Kidney (tissue), 22 donors: ENCODE measurements at places on chromosomes 11 and 22. TPM values are rescaled to one million over a fixed set of nuclear protein-coding genes. Genes with fewer than 3 reads are reported as not detected.

GRCh38 chr11:63517156-63517555, 11.3 kb downstream of the LGALS12 start:
- no peak for DNase-seq

GRCh38 chr22:38067028-38067415, 9.8 kb downstream of the PICK1 start:
- DNase-seq = no peak

DNA sequence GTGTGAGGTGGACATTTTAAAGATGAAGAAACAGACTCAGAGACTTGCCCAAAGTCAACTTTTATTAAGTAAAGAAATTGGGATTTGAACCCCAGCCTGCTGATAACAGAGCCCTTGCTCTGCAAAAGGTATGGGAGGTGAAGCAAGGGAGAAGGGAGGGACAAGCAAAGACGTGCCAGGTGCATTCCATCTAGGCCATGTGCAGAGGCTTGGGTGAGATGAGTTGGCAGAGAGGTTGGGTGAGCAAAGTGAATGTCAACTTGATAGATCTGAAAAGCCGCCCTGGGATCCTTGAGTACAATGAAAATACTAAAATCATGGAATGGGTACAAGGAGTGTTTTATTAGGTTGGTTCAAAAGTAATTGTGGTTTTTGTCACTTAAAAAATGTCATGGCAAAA, 341.3 kb downstream of the CADM1 start:
- no peak for DNase-seq

DNA sequence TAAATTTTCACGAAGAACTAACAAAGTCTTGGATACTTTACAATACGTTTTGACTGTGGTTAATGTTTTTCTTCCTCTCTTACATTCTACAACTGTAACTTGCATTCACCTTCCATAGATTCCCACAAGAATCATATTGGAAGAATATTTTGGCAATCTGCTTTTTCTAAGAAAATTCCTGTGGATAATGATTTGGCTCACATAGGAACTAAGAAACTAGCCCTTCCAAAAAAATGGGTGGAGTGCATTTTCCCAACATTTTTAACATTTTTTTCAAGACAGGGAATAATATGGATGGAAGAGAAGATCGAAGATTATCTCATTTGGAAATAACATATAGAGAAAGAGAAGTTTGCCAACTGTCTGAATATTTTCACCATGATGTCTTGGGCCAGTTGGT, 256.9 kb upstream of the POU2AF2 start:
- no peak for DNase-seq

DNA sequence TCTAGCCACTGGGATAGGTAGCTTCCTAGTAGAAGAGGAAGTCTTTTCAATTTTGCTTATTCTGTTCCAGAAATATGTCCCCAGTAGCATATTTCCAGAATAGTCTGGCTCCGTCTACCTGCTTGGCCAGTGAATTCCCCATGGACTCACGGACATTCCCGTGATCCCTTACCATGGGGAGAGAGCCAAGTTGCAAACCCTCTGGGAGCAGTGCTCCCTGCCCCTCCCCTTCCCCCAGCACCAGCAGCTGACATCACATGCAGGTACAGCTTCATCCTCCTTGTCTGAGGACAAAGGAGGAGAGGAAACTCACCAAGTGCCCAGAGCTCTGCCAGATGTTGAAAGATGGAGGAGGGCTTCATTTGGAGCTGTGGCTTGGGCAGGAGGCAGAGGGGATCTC, 61.2 kb downstream of the GRAMD1B start:
- no peak for DNase-seq

DNA sequence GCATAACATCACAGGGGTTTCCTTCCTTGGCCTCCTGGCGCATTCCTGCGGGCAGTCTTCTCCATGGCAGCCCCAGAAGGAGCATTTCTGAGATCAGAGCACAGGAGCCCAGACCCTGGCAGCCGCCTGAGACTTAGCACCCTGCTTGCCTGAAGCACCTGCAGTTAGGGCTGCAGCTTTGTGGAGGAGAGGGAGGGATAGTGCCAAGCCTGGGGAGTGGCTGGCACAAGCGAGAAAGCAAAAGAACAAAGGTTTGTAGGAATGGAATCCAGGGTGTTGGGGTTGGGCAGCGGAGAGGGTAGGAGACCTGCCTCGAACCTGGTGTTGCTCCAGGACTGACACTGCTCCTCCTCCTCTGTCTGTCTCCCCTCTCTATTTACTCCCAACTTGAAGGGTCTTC, 66.9 kb downstream of the SCN3B start:
- DNase-seq = no peak

- DNase-seq = peak; percentile 61
Measured at GRCh38 chr11:27700351-27701301, at the start of gene BDNF. BDNF (minus strand) TSS chr11:27700455; CDS start chr11:27658564, 41,891 bp downstream.

DNA sequence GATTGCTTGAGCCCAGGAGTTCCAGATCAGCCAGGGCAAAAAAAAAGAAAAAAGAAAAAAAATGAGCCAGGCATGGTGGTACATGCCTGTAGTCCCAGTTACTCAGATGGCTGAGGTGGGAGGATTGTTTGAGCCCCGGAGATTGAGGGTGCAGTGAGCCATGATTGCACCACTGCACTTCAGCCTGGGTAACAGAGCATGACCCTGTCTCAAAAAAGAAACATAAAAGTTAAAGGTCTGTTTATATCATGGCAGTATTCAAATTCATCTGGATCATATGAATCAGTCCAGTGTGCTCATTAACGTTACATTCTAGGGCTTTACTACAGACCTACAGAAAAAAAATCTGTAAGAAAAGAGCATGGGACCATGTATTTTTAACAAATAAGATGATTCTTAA, 13.9 kb downstream of the HSD17B12 start:
- DNase-seq = peak; percentile 10

DNA sequence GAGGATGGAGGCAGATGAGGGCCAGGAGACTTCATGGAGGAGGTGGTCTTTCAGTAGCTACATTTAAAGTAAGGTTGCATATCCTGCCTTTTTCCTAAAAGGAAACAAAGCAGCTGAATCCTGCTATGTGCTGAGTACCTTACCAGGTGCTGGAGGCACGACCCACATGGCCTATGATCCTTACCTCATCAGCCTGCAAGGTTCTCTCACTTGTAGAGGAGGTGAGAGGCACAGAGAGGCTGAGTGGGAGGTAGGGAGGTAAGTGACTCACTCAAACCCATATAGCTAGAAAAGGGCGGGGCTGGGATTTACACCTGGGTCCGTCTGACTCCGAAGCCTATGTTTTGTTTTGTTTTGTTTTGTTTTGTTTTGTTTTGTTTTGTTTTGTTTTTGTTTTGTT, 75.8 kb downstream of the BUD13 start:
- no peak for DNase-seq

GRCh38 chr11:108775324-108775723, 110.5 kb downstream of the DDX10 start:
- DNase-seq = no peak

- DNase-seq = no peak
Measured at GRCh38 chr11:58641803-58642581, 19.5 kb downstream of the CNTF start.

- DNase-seq = no peak
Measured at GRCh38 chr22:40746428-40747220, 67.3 kb downstream of the MCHR1 start.

- DNase-seq = no peak
Measured at GRCh38 chr11:34546511-34547209, 33.1 kb upstream of the ELF5 start.

DNA sequence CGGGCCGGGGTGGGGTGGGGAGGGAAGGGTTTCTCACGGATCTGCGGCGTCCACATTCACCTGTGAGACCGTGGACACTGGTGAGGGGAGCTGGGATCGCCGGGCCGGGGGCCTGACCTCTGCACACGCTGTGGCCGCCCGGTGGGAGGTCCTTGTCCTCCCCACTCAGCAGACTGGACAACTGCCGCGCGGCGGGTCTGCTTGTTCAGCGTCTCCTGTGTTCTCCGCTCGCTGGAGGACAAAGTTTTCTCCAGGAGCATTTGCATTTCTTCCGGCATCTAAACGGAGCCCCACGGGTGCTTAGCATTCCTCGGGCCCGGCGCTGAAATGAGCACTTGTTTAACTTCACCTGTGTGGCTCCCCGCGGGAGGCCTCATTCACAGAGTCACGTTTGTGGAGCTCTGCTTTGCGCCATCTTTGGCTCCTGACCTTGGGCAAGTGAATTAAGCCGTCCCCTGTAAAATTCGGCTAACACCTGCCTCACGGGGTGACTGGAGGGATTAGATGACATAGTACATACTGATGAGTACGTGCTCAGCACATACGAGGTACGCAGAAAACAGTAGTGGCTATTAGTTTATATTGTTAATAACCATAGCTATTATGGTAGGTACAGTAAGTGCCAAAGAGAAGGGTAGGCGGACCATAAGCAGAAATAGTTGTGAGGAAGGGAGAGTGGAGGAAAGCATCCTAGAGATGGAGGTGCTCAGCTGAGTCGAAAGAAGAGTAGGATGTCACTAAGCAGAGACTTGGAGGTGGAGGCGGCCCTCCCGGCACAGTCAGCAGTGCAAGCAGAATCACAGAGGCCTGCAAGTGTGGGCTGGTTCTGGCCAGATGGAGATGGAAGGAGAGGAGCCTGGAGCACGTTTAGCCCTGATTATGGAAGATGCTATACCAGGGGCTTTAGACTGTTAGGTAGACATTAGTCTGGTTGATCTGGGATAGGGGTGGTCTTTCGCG, 885 bp downstream of the TRMU start:
- peak; percentile 45 for DNase-seq

DNA sequence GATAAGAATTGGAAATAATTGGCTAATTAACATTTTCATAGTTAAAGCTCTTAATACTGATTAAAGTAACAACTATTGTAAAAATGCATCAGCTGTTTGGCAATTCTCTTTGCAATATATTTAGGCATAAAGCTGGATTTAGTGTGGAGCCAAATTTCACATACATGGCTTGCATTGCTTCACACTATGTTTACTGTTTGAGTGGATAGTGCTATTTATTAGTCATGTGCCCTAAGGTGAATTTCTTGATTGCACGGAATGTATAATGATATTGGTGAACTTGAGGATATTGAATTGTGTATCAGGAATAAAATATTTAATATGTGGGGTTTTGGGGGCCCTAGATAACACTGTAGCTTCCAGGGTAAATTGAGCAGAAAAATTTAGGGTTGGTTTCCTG, 100.9 kb downstream of the AASDHPPT start:
- no peak for DNase-seq

DNA sequence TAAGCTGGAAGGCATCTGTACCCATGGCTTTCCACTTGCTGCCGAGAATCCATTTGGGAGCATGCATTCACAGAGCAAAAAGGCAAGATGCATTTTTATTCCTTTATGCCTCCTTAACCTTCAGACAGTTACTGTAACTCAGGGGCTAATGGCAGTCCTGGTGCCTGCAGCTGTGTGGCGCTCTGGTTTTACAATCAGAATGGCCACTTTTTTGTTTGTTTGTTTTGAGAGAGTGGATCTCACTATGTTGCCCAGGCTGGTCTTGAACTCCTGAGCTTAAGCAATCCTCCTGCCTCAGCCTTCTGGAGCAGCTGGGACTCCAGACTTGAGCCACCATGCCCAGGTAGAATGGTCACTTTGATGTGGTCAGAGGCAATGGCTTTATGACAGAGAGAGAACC, 101.8 kb downstream of the NAV2 start:
- no peak for DNase-seq

DNA sequence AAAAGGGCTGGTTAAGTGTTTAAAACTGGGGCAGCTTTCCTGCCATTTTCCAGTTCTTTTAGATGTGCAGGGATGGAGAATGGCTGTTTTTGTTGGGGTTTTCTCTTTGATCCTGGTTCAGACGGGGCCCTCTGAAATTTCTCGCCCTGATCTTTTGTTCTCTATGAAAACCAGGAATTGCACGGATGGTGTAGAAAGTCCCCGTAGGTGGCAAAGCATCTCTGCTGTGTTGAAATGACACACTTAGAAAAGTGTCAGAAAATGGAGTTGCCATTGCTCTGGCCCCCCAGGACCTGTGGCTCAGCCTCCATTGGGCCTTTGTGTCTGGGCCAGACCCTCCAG, 63.0 kb downstream of the PARVB start:
- DNase-seq = no peak

DNA sequence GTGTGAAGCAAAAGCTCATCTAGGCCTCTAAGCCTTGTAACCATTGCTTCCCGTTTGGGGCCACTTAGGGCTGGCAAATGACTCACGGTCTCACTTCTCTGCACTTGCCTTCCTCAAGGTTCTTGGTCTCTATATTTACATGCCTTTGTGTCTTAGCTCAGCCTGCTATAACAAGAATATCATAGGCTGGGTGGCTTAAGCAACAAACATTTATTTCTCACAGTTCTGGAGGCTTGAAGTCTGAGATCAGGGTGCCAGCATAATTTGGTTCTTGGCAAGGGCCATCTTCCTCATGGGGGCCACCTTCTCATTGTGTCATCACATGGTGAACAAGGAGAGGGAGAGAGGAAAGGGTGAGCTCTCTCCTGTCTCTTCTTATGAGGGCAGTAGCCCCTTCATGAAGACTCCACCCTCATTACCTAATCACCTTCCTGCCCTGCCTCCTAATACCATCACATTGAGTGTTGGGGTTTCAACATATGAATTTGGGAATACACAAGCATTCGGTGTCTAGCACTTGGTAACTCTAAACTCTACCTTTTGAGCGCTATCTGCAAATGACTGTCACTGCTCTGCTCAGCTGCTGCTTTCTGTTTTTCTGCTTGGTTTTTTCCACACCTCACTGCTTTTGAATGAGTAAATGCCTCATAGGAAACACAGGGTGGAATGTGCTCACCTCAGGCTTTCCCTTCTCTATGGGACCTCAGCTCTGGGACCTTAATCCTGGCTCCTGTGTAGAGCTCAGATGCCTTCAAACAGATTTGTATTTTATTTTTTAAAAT, 16.2 kb upstream of the ME3 start:
- DNase-seq = peak; percentile 48

DNA sequence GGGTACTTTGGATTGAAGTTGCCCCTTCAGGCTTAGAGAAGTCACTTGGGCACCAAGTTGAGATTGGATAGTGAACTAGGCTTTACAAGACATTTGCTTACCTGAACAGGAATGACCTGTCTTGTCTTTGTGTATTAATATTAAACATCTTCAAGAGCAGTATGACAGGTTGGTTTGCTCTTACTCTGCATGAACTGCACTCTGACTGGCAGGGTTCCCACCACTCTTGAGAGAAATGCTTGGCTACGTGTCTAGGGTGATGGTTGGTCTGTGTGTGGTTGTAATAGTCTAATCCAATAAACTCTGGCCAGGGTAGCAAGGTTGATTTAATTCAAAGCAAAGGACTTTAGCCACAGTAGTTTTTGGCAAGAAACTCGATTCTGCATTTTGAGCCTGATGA, 20.1 kb upstream of the SPTBN2 start:
- no peak for DNase-seq

The ANO3 gene
- 1.5 TPM for total RNA-seq

The KCNJ1 gene
- 175 TPM for total RNA-seq

The SMIM35 gene
- total RNA-seq = not detected

The FAM83F gene
- 13.1 TPM for total RNA-seq

The CNIH2 gene
- total RNA-seq = 0.63 TPM

The DGAT2 gene
- total RNA-seq = 1.4 TPM

The TRIM21 gene
- 23.5 TPM for total RNA-seq

The ANKRD49 gene
- total RNA-seq = 17.1 TPM

The NCAM1 gene
- 3.0 TPM for total RNA-seq
